ENCODE measurements at places on chromosomes 3 and 15.
A peak's percentile ranks its signal among the peaks of the same experiment; 100 is the strongest.

DNA sequence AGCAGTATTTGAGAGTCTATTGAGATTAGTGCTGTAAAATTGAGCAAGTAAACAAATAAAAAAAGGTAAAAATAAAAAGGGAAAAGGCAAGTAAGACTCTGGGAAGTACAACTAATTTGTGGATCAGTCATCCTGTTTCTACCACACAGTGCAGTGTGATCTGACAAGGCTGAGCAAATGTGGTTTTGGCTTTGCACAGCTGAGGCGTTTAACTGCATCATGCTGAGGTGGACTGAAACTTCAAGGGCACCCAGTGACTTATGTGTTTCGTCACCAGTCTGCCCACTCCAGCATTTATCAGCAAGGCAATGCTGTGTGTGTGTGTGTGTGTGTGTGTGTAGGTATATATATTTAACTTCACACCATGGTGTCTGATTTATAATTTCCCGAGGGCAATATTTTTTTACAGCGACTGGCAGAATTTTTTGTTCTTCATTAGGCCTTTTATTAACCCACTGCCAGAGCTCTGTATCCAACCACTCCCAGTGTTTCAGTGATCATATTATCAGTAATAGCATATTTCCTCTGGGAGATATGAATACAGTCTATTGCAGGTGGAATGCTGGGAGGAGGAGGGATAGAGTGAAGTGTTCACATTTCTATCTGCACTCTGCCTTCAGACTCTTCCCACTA, 131.5 kb upstream of the SATB1 start:
- peak; percentile 59 for DNase-seq

- no peak for DNase-seq
Measured at GRCh38 chr3:53163444-53164387, 2.7 kb downstream of the PRKCD start.

GRCh38 chr15:45136378-45136764, 6.6 kb downstream of the DUOX1 start:
- DNase-seq: no peak

DNA sequence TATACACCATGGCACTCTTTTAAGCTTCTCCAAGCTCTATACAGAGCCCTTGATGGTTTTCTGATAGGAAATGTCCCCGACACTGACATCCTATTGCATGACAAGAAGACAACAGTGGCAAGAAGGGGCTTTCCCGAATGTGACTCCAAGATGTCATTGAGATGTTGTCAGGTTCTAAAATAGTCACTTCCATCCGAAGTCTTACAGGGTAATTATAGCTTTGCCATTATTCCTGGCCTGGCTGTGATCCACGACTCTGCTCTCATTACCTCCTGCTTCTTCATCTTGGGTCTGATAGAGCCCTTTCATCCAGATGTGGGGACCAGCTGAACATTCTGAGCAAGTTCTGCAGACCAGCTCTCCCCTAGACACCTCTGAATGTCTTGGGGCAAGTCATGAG, 40.6 kb upstream of the ADAMTS9 start:
- DNase-seq: no peak

DNA sequence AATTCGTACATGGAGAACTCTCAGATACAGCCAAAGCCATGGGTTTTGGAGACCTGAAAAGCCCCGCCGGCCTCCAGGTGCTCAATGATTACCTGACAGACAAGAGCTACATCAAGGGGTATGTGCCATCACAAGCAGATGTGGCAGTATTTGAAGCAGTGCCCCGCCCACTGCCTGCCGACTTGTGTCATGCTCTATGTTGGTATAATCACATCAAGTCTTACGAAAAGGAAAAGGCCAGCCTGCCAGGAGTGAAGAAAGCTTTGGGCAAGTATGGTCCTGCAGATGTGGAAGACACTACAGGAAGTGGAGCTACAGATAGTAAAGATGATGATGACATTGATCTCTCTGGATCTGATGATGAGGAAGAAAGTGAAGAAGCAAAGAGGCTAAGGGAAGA, 23.5 kb downstream of the MYO5A start:
- no peak for DNase-seq

DNA sequence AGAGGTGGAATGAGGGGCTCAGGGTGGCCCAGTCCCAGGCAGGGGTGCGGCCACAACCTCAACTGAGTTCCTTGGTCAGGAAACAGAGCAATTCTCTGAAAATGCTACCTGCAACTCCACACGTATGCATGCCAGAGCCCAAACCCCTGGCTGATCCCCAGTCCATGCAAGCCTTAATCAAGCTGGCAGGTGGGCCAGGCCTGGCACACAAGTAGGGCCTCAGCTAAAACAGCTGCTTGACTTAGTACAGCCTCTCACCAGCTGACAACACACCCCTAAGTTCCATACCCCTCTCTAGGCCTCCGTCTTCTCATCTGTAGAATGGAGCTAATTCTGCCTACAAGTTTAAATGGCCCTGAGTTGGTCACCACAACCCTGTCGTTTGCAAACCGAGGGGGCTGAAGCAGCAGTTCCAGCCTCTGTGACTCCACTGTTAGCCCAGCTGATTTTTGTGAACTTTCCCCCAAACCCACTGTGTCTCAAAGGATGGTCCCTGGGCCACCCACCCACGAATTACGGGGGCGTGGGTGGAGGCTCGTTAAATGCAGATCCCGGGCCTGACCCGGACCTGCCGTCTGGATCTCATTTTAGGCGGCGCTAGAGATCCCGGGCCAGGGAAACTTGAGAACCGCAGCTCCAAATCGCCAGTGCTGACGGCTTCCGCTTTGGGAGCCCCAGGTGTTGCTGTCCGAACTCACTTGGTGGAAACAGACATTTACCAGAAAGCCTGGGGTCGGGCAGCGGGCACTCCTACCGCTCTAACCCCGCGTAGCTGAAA, 927 bp downstream of the CHDH start:
- no peak for DNase-seq

DNA sequence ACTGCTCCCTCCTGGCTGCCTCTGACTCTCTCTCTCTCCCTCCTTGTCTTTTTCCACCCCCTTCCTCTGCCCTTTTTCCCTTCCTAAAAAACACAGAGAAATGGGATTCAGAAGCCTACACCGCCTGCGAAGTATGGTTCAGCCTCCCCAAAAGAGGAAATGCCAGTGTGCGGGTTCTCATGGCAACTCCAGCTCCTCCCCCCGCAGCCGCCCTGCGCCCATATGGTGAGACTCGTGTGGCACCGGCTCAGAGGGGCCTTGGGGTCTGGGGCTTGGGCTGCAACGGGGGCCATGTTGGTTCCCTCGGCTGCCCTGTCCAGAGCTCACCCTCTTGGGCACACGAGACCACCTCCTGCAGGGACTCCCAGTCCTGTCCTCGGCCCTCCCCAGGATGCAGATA, 23.6 kb upstream of the LINGO1 start:
- no peak for DNase-seq

DNA sequence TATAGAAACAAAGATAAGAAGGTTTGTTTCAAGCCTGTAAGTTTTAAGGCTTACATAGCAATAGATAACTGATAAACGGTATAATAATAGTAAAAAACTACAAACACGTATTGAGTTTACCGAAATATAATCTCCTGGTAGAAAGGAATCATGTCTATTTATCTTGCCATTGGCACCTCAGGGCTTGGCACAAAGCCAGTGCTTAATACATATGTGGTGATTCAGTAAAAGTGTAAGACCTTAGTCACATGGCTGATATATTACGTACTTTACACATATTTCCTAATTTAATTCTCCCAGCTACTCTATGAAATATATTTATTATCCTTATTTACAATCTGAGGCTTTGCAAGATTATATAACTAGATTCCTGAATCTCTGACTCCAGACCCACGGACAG, 32.0 kb upstream of the SLCO3A1 start:
- DNase-seq: no peak

- DNase-seq: no peak
Measured at GRCh38 chr15:65470866-65471265, 46.6 kb downstream of the DPP8 start.

DNA sequence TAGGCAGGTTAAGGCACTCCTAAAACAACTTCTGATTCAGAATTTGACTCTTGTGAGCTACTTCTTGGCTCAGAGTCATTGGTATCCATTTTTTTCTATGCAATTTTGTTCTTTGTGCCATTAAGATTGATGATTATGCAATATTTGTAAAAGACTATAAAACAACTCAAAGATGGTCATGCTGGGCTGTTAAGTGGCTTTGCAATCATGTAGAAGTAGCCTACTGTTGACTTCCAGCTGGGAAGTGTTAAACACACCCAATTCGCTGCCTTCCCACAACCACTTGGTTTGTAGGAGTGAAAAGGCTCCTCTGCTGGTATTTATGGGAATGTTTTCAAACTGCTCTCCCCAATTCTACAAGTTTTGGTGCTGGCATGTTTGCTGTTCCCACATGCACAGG, 74.7 kb upstream of the COL6A6 start:
- no peak for DNase-seq

- no peak for DNase-seq
Measured at GRCh38 chr15:80990955-80991354, 1.3 kb upstream of the MESD start.

DNA sequence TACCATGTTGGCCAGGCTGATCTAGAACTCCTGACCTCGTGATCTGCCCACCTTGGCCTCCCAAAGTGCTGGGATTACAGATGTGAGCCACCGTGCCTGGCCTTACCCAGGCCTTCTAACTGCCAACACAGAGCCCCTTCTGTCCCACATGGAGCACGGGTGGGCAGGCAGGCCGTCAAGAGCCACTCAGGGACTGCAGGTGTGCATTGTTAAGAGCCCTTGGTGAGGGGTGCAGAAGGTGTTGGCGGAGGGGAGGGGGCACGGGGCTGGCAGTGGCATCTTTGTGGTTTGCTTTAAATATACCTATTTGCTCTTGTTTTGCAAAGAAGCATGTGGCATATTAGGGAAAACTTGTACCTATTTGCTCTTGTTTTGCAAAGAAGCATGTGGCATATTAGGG, 37.3 kb downstream of the SMAD6 start:
- no peak for DNase-seq

DNA sequence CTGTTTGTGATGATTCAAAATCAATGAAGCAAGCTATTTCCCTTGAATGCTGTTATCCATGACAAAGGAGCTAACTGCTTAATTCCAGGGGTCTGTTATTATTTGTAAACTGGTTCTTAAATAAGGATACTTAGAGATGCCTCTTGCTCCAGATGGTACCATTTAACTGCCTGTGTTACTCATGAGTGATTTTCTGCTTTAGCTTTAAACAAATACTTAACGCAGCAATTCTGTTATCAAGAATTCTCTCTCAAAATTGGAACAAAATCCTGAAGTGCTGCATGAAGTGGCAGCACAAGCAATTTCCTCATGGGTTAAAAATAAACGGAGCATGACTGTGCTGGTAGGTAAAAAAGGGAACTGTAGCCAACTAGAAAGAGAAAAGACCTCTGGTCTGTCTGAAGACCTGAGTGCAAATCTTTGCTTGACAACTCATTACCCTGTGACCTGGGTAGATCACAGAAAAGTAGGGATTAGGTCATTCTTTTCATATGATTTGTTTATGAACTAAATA, 62.5 kb upstream of the GBE1 start:
- DNase-seq: no peak

DNA sequence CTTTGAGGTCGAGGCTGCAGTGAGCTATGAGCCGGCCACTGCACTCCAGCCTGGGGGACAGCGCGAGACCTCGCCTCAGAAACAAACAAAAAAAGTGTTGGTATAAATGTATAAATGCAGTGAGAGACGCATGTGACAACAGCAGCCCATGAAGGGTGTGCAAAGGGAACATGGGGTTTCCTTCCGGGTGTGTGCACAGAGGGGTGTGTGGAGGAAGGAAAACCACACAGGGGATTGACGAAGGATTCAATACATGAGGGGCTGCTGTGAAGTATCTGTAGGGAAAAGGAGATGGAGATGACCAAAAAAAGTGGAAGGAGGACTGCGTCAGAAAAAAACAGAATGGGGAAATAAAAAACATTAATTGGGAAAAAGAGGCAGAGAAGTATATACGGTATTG, 1.1 kb downstream of the MTFMT start:
- DNase-seq: no peak

GRCh38 chr15:85414037-85414436, 33.6 kb downstream of the AKAP13 start:
- no peak for DNase-seq

DNA sequence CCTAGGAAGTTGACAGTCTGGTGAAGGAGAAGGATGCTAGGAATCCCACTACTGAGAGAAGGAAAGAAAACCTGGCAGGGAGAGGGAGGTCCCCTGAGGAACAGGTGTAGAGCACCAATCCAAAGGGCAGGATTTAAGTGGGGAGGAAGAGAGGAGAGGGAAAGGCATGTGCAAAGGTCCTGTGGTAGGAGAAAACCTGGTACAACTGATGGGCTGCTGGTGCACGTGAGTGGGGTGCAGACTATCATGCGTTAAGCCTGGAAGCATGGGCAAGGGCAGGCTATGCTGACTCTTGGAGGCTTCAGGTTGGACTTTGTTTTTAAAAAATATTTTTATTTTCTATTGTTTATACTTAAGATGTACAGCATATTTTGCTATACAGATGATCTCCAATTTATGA, 209.6 kb downstream of the PDZRN3 start:
- DNase-seq: no peak

- DNase-seq: no peak
Measured at GRCh38 chr3:88997260-88997659, 110.2 kb upstream of the EPHA3 start.

- DNase-seq: no peak
Measured at GRCh38 chr3:190747571-190747970, 114.9 kb downstream of the GMNC start.

DNA sequence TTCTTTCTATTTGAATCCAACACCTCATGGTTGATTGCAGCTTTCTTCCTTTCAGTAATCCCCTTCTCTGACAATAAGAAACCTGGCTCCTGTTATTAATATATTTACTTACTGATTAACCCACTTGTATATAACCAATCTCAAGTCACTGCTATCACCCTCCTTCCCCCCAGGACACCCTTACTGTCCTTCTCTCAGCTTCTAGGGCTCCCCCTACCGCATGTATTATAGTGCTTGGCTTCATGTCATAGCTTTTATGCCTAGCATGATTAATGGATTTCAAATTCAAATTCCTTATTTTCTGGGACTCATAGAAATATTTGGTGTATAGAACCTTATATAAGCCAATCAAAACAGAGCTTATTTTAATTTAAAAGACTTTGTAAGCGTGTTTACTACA, 75.7 kb upstream of the BNIP2 start:
- DNase-seq: no peak

- DNase-seq: no peak
Measured at GRCh38 chr3:124896824-124897526, 9.8 kb upstream of the ITGB5 start.

- no peak for DNase-seq
Measured at GRCh38 chr3:97689111-97689510, 75.4 kb upstream of the ARL6 start.

DNA sequence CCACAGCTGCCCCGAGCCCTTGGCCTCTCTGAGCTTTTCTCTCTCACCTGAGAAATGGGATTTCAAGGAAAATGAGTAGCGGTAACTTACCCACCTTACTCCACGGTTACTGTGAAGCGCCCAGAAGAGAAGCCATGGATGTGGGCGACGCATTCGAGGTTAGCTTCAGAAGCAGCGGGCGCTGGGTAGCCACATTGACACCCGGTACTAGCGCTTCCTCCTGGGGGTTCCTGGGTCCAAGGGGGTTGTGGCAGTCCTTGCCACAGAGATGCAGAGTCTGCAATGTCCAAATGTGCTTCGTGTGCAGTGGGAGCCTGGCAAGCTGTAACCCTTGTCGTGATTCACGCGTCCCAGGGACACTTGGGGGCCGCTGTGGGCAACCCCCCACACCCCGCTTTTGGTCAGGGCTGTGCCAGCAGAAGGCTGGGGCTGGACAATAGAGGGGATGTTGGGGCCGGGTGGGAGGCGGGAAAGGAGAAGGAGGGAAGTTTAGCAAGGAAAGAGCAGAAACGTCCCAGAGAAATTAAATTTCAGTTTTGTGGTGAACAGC, 41.4 kb upstream of the FURIN start:
- DNase-seq: no peak
